ENCODE measurements at places on chromosomes 2 and 18.
A peak's percentile ranks its signal among the peaks of the same experiment; 100 is the strongest.

- no peak for DNase-seq
Observed at GRCh38 chr2:86541334-86541733, 21.9 kb downstream of the CHMP3 start.

DNA sequence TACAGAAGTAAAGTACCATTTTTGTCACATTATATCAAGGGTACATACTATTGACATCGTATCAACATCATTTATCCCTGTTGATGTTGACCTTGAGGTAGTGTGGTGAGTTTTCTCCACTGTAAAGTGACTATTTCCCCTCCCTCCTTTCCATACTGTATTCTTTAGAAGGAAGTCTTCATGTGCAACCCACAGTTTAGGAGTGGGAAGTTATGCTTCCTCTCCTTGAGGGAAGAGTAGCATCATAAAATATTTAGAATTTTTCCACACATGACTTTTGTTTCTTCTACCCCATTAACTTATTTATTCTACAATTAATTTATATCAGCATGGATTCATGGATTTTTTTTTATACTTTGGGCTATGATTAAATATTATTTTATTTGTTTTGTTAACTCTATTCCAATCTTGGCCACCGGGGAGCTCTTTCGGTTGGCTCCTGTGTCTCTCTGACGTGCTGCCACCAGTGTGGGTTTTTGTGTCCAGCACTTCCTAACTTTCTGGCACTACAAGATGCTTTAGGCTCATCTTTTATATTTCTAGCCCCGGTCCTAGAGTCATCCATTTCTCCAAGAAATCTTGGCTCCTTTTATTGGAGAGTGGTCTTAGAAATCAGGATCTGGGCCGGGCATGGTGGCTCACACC, 19.0 kb downstream of the AQP12B start:
- DNase-seq = no peak

DNA sequence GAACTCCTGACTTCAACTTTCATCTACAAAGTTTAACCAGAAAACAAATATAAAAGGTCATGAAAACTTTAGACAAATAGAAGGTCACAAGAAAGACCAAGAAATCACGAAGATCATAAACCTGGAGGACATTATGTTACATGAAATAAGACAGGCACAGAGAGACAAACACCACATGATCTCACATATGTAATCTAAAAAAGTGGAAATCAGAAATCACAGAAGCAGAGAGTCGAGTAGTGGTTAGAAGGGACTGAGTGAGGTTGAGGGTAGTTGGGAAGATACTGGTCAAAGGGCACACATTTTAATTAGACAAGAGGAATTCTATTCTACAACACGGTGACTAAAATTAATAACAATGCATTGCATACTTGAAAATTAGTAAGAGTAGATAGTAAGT, 1.4 kb downstream of the GCFC2 start:
- no peak for DNase-seq

- peak; percentile 11 for DNase-seq
Observed at GRCh38 chr2:47310801-47311560, 92.0 kb upstream of the MSH2 start.

DNA sequence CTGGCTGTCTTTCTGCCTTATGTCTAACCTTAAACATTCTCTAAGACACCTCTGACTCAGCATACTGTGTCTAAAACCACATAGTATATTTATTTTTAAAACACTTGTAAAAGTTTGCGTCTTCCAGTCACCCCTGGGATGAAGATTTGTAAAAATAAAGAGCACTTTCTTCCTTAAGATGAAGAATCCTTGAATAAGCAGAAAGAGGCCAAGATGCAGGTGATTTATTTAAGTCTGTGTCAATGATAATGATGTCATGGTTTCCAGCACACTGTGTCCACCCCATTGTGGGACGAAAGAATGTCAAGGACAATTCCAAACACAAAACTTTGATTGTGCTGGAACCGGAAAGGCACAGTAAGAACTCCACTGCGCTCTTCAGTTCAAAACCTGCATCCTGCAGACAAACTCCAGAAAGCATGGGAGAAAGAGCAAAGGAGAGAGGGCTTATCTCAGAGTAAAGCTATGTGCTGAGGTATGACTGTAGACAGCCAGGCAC, 92.9 kb downstream of the ZEB2 start:
- no peak for DNase-seq

GRCh38 chr2:479031-479430, 191.1 kb upstream of the ALKAL2 start:
- no peak for DNase-seq

DNA sequence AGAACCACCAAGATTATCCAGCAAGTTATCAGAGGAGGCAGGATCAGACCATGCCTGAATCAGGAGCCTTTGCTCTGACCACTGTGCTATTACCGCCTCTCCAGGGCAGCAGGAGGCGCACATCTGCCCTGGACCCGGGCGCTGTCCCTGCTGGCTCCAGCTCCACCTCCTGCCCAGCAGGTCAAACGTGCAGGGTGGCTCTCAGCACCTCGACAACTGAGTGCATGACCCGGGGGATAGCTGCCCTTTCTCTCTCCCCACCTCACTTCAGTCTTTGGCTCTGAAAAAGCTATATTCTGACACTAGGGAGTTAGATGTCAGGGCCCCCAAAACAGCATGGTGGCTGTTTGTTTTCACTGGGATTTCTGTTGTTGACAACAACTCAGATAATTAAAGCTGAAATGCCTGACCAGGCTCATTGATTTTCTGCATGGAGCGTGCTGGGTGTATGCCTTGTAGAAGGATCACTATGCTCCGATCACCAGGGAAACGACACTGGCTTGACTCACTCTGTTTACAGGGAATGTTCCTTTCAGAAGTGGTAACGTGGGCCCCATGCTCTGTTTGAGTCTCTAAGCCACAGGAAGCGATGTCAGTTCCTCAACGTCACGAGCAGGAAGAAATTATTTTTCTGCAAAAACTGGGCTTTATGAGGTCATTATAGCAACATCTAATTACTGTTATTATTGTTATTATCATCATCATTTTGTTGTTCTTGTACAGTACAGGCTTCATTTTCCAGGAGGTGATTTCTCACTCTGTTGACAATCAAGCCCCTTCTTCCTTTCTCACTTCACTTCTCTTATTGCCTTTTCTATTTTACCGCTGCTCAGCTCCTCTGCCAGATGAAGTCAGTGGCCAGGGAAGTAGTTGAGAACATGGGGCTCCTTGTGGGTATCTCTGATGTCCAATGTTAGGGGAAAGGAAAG, 125.6 kb downstream of the PLB1 start:
- peak; percentile 93 for DNase-seq

DNA sequence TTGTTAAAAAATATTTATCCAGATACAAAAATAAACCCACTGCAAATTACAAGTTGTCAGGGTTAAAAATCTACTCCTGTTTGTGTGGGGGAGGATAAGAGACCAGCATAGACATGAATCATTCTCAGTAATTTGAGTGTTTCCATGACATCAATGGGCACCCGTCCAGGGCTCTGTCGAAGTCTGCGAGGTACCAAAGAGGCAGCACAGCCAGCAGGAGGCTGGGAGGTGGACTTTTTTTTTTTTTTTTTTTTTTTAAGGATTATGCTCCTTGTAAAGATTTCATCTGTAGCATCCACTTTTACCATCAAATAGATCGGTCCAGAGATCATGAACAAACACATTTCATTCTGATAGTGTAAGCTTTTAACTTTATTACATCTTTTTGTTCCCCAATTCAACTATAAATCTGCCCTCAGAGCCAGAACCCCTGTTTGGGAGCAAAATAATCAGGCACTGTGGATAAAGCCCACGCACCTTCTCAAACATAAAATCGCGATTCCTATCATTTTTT, 182.0 kb downstream of the TCF4 start:
- DNase-seq = no peak

DNA sequence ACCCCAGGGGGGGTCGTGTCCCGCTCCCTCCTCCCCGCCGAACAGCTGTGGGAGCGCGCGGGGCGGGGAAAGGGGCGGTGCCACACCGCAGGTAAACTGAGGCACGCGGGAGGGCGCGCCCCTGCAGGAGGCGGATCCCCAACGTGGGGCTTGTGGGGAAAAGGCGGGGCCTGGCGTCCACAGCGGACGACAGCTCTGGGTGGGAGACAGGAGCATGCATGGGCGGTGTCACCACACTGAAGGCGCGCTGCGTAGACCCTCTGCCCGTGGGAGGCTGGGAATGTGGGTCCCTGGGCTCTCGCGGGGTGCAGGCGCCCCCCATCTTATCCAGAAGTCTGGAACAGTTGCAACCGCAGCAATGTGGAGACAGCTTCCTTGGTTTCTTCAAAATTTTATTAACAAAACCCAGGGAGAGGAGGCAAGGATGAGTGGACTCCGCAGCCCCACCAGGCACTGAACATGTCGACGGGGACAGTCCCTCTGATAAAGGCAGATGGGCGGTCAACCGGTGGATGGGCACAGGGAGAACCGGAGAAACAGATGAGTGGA, 723 bp upstream of the MBD1 start:
- no peak for DNase-seq

DNA sequence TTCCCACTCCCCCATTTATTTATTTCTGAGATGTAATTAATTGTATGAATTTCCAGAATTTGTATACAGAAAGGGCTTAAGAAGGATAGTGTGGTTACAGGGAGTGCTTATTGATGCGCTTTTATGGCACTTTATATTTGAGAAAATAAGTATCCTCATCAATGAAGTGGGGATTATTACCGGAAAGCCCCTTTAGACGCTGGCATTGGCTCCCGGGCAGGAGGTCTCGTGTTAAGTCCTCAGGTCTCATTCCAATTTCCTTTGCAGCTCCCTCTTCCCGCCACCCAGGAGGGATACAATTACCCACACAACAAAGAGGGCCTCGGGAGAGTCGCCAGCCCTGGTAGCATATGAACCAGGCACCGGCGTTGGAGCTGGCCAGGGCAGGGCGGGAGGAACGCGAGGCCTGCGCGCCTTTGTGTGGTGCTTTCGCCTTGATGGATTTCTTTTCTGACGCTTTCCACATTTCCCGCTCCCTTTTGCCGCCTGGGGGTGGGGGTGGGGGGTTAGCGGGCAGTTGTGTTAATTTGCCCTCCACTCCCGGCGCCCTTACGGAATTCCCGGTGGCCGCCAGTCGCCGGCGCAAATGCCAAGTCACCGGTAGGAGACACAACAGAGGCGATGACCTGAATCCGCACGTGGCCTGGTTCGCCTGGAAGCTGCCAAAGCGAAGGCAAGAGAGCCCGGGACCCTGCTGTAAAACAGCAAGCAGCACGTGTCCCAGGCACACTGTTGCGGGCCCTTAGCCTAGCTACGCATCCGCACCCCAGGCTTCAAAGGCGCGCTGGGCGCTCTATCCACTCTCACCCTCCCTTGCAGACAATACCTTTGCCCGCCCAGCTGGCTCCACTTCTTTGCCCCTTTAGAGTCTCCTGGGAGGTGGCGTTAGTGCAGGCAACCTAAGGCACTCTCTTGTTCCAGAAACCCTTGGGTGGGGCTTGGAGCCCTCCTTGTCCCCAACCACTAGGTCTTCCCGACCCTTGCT, 3.3 kb downstream of the GAD1 start:
- DNase-seq = no peak

- DNase-seq = no peak
Observed at GRCh38 chr2:10538224-10538894, 90.2 kb upstream of the ODC1 start.

- no peak for DNase-seq
Observed at GRCh38 chr2:230318190-230319121, 8.5 kb upstream of the SP140L start.

GRCh38 chr2:200243441-200243840, 63.1 kb upstream of the SPATS2L start:
- no peak for DNase-seq

- no peak for DNase-seq
Observed at GRCh38 chr2:68263632-68264031, 11.3 kb upstream of the PPP3R1 start.

DNA sequence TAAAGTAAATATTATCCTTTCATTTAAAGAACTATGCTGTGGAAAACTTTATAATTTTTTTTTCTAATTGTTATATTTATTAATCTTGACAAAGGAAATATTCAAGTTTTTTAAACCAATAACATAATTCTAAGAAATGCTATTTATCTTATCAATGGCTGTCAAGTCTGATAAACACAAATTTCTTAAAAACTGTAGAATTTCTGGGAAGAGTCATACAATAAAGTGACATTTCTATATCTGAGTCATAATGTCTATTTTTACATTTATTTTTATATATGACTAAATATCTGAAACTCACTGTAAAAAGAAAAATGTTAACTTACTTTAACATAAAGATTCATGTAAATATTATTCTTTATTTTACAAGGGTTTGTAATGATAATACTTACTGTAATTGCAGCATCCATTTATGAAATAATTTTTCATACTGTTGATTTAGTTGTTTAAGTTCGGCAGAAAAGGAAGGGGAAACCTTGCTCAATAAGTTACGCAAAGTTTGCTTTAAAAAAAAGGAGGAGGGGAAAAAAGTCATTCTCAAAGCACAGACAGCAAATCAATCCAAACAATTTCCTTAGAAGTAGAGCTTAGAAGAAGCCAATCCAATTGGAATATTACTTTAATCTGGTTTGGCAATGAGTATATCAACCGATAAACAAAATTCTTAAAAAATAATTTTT, 32.4 kb downstream of the ORC2 start:
- no peak for DNase-seq

GRCh38 chr2:20590704-20591515, 60.0 kb downstream of the HS1BP3 start:
- no peak for DNase-seq

DNA sequence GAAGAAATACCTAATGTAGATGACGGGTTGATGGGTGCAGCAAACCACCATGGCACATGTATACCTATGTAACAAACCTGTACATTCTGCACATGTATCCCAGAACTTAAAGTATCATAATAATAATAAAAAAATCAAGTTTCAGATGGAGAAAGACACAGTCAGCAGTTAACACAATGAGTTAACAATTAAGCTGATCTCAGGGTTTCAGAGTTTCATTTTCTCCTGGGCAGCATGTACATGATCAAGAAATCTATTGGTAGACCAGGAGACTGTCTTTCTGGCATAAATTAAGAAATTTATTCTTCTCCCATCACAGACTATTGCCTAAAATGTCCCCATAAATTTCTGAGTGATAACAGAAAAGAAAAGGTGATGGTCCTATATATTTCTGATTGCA, 155.3 kb downstream of the RAD51AP2 start:
- no peak for DNase-seq

DNA sequence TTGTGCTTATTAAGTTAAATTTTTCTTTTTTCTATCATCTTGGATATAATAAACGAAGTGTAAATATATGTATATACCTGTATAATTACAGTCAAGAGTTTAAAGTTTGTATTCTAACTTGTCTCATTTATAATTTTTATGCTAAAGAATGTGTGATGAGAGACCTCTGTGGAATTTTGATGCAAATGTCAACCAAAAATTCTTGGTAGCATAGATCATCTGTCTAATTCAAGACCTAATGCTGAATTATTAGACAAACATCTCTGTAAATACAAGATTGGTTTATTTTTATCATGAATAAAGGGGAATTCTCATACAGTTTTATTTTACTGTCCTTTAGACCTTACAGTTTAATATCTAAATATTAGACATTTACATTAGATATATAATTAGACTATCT, 149.2 kb upstream of the VWC2L start:
- DNase-seq = no peak

- no peak for DNase-seq
Observed at GRCh38 chr2:137172162-137172561, 406.8 kb downstream of the THSD7B start.

GRCh38 chr2:178756843-178757242, 50.4 kb downstream of the TTN start:
- no peak for DNase-seq
